ENCODE measurements at places on chromosomes 16 and 17. TPM values are rescaled to one million over a fixed set of nuclear protein-coding genes. Genes with fewer than 3 reads are reported as not detected.

DNA sequence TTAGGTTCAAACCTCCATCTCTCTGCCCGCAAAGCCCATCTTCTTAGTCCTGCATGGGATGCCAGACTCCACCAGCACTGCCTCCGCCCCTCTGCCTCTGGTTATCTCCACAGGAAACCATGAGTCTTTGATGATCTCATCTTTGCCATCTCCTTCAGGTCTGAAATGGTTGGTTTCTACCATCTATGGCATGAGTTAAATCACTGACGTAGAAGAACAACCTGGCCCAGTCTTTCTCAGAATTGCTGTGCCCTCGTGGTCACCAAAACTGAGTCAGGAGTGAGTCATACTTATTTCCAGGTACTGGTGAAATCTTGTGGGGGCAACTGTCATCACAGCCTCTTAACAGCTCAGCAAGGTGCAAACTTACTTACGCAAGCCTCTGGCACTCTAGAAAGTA is 468.7 kb upstream of the C16orf82 start:
- DNase-seq: no peak

The CCL5 gene
- total RNA-seq: 1.4 TPM

DNA sequence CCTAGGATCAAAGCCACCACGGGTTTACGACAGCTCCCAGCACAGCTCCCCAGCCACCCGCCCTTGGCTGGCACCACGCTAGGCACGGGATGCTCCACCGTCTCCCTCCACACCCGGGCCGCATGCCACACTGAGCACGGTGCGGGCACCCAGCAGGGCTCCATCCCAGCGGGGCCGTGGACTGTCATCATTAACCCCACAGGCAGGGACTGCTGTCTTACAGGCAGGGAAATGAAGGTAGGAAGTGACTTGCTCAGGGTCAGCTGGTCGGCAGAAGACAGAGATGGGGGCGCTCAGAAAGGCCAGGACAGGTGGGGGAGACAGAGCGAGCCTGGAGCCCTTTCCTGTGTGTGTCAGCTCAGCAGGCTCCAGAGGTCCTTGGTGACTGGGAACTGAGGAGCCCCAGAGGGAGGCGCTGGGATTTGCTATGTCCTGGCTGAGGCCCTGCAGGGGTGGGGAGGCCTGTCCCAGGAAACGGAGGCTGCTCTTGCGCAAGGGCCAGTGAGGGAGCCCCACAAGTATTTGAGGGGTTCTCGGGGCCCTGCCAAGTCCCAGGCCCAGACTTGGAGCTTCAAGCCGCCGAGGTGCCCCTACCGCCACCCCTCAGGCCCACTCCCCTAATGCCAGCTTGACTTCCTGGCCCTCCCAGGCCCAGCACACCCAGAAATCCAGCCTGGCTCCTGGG is 3.2 kb downstream of the UBALD1 start:
- no peak for DNase-seq

GRCh38 chr16:80317599-80318037 is 223.2 kb upstream of the DYNLRB2 start:
- no peak for DNase-seq

DNA sequence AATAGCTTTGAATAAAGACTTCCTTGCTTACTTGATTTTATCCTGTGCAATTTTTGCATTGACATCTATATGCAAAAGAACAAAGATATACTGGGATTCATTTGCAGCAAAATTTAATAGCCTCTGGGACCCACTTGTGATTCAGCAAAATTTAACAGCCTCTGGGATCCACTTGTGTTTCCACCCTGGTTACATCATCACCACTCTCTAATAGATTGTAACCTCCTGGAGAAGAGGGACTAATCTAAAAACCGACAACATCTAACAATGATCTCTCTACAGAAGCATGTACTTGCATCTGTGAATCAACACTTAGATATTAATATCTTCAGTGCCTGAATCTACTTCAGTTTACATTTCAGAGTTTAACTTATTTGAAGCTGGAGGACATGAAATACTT is 202.0 kb upstream of the CPHXL start:
- no peak for DNase-seq

DNA sequence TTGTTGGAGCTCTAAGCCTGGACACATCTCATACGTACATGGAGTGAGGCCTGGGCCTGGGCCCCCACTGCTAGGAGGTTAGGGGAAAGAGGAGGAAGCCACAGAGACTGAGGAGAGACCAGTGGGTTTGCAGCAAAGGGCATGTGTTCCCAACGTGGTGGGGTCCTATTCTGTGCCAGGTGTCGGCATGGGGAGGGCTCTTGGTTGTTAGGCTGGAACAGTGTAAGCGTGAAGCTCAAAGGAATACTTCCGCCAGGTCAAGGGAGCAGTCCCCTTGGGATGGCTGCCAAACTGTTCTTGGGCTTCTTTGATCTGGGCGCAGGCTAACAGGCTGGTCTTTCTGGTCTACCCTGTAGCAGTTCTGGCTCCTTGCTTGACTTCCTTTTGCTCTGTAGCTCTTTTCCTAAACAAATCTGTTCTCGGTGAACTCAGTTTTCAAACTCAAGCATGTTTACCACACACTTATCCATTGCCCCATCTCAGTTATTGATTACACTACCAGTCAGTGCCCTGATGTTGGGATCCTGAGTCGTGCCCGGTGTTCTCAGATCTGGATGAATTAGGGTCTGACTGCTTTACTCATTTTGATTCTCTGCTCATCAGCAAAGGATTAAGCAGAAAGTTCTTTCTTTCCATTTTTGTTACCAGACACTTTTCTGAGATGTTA is 36.4 kb downstream of the GPT2 start:
- DNase-seq: no peak

The UTS2R gene
- 0.20 TPM for total RNA-seq

The TUBB3 gene
- total RNA-seq: 7.6 TPM

Measured in skin of body (tissue), 3 donors.